NCI-H1694 treated with DMSO at 0.1 percent for 48 hours (cell line): ENCODE measurements at places on chromosomes 2 and 18.

- no peak for DNase-seq
Observed at GRCh38 chr18:25016666-25017065, 335.3 kb downstream of the ZNF521 start.

DNA sequence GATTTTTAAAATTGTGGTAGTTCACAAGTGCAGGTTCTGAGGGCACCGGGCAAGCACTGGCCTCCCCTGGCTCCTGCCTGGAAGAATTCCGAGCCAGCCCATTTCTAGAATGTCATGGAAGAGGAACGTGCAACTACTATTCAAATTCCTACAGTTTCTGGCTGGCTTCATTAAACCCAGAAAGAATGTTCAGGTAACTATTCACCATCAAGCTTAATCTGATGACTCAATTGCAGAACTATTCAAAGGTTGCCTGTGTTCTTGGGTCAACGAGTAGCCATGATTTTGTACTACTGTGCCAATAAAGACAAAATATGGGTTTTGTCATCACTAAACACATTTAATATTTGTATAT lies 14.3 kb upstream of the MFF start:
- DNase-seq, result no peak

GRCh38 chr2:239318790-239319661 lies 81.8 kb downstream of the HDAC4 start:
- DNase-seq, result no peak

GRCh38 chr2:184598316-184599053 lies at the start of gene ZNF804A:
TSS of gene ZNF804A (plus strand) at chr2:184598529. CDS start at chr2:184598960, 431 bp downstream.
- DNase-seq, result peak; percentile 89

GRCh38 chr2:232633413-232634205 lies at the start of gene EFHD1:
TSS of gene EFHD1 (plus strand) at chr2:232633604. CDS start at chr2:232633705, 101 bp downstream.
- peak; percentile 51 for DNase-seq

DNA sequence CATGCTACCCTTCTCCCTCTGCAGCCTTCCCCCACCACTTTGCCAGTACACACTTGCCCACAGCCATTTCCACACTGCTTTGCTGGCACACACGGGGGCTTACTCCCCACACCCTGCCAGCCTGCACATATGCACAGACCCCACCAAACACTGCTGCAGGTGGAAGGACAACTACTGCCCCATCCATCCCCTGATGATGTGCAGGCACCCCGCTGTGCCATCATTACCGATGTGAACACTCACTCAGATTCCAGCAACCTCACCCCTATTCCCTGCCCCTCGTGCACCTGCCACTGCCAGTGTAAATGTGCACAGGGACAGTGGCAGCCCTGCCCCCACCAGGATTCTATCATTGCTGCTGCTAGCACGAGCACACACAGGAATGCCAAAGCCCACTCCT lies 1400.8 kb upstream of the DDX18 start:
- DNase-seq, result no peak

- DNase-seq, result no peak
Observed at GRCh38 chr18:69974365-69974764, 26.7 kb upstream of the CD226 start.

- DNase-seq, result no peak
Observed at GRCh38 chr2:144774809-144775208, 254.9 kb upstream of the ZEB2 start.

GRCh38 chr2:67054728-67055127 lies 342.4 kb upstream of the ETAA1 start:
- no peak for DNase-seq

- peak; percentile 27 for DNase-seq
Observed at GRCh38 chr18:59988098-59988706, 88.4 kb downstream of the PMAIP1 start.

GRCh38 chr18:70457223-70457622 lies 168.4 kb downstream of the SOCS6 start:
- no peak for DNase-seq

DNA sequence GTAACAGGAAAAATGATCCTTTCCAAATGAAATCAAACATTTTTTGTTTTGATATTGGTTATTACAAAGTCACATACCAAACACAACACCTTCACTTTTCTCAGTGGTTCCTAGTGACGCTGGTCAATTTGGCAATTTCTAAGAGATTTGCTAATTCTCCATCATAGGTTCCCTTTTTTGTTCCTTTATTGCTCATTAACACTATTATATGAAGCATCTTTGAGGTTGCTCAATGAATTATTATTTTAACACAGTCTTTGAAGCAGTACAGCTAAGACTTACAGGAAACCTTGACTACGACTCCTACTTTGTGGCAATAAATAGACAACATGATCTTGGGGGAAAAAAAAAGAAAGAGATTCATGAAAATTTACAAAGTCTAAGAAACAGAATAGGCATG lies 152.2 kb upstream of the VRK2 start:
- no peak for DNase-seq

DNA sequence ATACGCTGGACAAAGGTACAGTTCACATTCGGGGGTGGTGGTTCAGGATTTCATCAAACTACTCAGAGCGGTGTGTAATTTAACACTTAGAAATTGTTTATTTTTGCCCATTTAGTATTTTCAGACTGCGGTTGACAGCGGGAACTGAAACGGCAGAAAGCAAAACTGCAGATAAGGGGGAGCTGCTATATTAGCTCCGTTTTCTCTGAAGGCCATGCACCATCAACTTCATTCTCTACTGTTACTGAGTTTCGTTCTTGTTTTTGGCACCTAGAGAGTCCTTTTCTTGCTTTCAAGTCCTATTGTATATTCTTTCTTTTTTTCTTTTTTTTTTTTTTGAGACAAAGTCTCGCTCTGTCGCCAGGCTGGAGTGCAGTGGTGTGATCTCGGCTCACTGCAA lies 121.5 kb upstream of the SP3 start:
- DNase-seq, result no peak

GRCh38 chr2:118813601-118814339 lies 33.7 kb downstream of the EN1 start:
- DNase-seq, result no peak

- no peak for DNase-seq
Observed at GRCh38 chr2:114025030-114025429, 135.1 kb downstream of the ACTR3 start.

DNA sequence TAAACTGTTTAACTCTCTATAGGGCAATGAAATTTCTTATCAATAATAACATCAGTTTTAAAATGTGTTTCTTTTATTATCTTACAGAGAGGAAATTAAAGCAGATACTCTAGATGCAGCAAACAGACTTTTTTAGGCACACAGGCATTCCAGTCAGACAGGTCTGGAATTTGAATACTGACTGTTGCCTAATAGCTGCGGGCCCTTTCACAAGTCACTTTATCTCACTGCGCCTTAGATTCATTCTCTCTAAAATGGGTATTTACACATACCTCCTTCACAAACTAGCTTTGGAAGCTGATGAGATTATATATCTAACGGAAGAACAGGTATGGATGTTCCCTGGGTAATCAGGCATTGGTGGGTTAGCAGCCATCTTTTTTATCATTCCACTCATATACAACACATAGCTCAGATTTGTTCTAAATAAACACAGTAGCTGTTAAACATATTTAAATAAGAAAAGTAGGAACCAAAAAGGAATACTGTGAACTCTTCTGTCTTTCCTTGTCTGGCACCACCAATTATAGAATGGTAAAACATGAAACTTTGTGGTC lies 104.2 kb downstream of the LRP2 start:
- DNase-seq, result no peak

DNA sequence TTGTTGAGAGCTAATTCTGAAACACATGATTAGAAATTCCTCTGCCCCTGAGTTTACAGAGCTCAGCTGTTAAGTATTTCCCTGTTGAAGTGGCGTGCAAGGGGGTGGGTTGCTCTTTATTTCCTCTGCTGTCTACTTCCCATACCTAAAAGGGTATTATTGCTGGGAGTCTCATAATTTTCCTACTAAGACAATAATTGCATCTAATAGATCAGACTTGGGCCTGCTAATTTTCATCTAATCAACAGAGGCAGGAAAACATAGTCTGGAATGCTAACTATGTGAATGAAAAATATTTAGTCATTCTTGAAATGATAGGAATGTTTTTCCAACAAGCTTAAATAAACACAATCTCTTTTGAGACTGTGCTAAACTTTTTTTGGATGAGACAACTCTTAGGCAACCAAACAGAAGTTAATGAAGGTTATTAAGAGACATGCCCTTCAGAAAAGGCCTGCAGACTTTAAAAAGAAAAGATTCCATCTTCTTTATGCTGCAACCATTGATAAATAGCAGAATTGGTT lies 111.4 kb downstream of the FEZ2 start:
- no peak for DNase-seq

DNA sequence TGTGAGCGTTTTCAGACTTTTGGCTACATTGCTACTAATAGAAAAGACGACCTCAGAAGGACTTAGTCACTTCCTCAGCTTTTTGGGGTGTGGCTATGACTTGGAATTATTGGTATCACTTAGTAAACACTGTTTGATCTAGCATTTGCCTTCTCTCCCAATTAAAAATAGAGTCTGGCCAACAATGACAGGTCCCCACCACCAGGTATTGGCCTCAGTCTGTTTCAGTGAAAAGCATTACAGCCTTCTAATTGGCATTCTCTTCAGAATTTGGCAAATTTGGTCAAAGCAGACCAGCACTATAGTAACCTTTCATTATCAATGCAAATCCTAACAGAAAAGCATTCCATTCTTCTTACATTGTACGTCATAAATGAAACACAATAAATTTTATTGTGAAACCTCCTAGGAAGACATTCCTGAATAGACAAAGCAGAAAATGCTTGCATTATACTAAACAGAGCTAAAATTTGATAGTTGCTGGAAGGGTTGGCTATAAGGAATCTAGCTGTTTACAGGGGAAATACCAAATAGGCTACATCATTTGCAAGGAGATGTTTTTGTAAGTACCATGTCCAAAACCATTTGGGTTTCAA lies 613.9 kb downstream of the IRS1 start:
- DNase-seq, result peak; percentile 72

- no peak for DNase-seq
Observed at GRCh38 chr2:128485761-128486639, 167.3 kb upstream of the HS6ST1 start.

DNA sequence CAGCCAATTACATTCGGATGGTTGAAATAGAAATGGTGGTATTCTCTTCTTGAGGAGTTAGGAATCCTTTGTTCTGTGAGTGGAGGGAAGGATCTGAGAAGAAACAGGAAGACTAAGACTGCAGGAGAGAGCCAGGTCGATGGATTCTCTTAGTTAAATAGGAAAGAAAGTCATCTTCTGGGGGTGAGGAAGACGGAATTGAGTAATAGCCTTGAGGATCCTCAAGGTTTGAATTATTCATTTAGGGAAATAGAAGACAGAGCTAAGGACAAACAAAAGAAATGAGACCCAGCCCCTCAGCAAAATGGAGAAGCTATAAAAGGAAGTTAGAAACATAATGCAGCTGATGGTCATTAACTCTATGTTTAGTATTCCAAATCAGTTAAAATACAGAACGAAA lies 1.8 kb downstream of the LAPTM4A start:
- no peak for DNase-seq

GRCh38 chr2:191666732-191667131 lies 11.2 kb upstream of the NABP1 start:
- no peak for DNase-seq
